Activated CD4-positive, alpha-beta memory T cell treated with anti-CD3 and anti-CD28 coated beads for 36 hours (primary cell): ENCODE measurements at places on chromosomes 4 and X.
A peak's percentile ranks its signal among the peaks of the same experiment; 100 is the strongest.

DNA sequence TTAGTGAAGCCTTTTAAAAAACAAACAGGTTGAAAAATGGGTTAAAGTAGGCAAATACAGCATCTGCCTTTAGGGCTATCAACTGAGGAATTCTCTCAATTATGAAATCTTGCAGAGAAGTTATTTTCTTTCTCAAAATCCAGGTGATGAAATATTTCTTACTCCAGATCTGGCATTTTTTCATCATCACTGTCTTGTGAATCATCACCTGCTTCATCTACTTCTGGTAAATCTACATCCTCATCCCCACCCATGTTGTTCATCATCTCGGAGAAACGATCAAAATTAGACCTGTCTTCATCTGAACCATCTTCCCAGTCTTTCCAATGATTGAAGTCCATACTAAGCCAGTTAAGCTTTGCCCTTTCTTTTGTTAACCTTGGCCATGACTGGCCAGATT lies 33.3 kb upstream of the HPF1 start:
- DNase-seq: no peak

GRCh38 chr4:23384741-23385140 lies 505.1 kb downstream of the PPARGC1A start:
- no peak for DNase-seq

DNA sequence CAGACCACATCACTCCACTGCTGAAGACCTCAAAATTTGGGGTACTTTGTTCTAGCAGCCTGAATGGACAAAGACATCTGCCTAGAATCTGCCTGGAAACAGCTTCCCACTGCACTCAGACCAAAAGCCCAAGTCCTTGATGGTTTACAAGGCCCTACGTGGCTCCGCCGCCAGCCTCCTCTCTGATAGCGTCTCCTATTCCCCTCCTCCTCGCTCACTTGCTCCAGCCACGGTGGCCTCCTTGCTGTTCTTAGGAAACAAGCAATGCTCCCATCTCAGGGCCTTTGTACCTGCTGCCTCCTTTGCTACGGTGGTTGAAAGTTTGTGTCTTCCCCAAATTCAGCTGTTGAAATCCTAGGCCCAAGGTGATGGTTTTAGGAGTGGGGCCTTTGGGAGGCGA lies 34.7 kb upstream of the SORCS2 start:
- DNase-seq: peak; percentile 5

GRCh38 chr4:16775411-16776154 lies 122.9 kb downstream of the LDB2 start:
- DNase-seq: no peak

- no peak for DNase-seq
Measured at GRCh38 chr4:68658672-68659071, 11.8 kb downstream of the UGT2B15 start.
